T-helper 17 cell (primary cell): ENCODE measurements at places on chromosomes 11 and 22. TPM values are rescaled to one million over a fixed set of nuclear protein-coding genes. Genes with fewer than 3 reads are reported as not detected.

The PIWIL4 gene
- 1.3 TPM for total RNA-seq

The DDTL gene
- 2.4 TPM for total RNA-seq

The KIF18A gene
- total RNA-seq, result 5.3 TPM

The LRRC55 gene
- not detected for total RNA-seq

The MYBPC3 gene
- total RNA-seq, result not detected

The GGT5 gene
- not detected for total RNA-seq

The CDHR5 gene
- total RNA-seq, result not detected

DNA sequence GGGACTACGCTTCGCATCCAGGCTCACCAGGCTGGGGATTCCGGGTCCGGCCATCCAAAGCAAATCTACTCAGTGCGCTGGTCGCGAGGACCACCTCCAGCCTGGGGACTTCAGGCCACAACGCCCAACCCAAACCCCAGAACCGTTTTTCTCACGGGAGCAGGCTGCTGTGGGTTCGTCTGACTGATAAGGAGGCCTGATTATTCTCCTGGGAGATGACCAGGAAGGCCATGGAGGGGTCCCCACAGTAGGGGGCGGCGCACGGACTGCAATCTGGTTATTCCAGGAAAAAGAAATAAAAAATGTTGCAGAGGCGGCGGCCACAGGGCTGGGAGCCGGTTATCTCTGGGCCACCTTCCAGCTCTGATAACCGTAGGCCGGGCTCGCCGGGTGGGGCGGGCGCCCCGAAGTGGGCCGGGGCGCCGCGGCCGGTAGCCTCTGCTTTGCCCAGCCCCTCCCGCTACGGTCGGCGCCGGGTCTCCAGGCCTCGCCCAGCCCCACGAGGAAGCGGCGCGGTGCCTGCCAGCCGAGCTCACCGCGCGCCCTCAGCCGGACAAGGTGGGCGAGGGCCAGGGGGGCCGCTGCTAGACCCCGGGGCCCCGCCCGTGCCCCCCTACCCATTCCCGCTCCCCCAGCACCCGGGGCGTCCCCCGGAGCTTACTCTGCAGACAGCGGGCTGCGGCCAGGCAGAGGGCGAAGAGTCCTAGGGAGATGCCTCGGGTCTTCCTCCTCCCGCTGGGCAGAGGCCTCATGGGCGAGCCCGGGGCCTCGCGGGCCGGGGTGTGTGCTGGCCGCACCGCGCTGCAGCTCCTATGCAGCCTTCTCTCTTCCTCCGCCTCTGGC is 446 bp downstream of the VSTM5 start:
- H3K36me3 ChIP-seq, result peaks cover 4% of the 10 kb centered on the region
- no peak overlapping the region for H3K27ac ChIP-seq
- H3K27me3 ChIP-seq, result peaks cover 49% of the 10 kb centered on the region
- no peak for DNase-seq

DNA sequence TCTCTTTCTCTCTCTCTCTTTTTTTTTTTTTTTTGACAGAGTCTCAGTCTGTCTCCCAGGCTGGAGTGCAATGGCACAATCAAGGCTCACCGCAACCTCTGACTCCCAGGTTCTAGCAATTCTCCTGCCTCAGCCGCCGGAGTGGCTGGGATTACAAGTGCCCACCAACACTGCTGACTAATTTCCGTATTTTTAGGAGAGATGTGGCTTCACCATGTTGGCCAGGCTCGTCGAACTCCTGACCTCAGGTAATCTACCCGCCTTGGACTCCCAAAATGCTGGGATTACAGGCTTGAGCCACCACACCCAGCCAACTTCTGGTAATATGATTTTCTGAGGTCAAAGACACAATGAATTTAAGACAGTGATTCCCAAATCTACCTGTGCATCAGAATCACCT is 659.8 kb upstream of the CCDC90B start:
- H3K36me3 ChIP-seq, result no peaks in the 10 kb centered on the region
- no peaks in the 10 kb centered on the region for H3K27me3 ChIP-seq
- DNase-seq, result no peak
- no peak overlapping the region for H3K27ac ChIP-seq
- no peak overlapping the region for H3K4me3 ChIP-seq

DNA sequence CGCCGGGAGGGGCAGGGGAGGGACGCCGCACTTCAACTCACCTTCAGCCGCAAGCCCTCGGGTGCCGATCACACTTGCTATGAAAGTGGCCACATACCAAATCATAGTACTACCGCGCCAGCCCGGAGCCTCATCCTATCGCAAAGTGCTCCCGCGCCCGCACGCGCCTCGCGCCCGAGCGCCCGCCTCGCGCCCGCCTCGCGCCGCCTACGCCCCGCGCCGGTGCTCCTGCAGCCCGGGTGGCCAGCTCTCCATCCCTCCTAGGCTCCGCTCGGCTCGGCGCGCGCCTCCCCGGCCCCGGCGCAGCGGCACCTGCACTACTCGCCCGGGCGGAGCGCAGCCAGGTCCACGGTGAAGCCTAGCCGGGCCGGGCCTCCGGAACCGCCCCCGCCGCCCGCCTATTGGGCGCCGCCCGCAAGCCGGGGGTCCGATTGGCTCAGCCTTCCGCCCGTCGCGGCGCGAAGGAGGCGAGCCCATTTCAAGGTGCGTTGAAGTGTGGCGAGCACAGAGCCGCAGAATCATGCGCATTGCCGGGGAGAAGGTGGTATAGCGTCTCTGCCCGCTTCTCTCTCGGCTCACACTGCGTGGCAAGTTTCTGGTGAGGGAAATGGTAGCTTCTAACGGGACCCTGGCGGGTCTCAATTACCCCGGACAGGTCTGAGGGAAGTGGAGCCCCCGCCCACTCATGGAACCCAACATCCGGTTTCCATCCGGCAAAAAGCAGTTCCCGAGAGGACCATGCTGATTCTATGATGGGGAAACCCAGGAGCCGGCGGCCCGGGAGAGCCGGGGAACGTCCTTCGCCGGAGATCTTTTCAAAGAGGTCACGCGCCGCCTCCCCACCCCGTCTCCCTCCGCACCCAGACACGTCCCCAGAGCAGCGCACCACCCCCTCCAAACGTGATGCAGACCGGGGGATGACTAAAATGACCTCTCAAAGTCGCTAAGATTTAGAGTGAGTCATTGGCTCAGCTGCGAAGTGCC is at the start of gene IGSF9B:
TSS of gene IGSF9B (minus strand) at position 319 of the 984 bp plus-strand sequence. CDS start at position 105, 214 bp downstream.
- peak within 1 kb of the TSS; percentile 78 for H3K27ac ChIP-seq
- DNase-seq, result peak; percentile 92
- H3K27me3 ChIP-seq, result peaks cover 14% of the 10 kb centered on the region
- peak within 1 kb of the TSS; percentile 90 for H3K4me3 ChIP-seq
- H3K4me1 ChIP-seq, result peaks cover 25% of the 10 kb centered on the region

GRCh38 chr22:35045451-35045850 is 20.5 kb upstream of the ISX start:
- no peak overlapping the region for H3K4me3 ChIP-seq
- no peaks in the 10 kb centered on the region for H3K4me1 ChIP-seq
- no peak overlapping the region for H3K27ac ChIP-seq
- no peaks in the 10 kb centered on the region for H3K36me3 ChIP-seq

- no peak overlapping the region for H3K4me3 ChIP-seq
- no peak overlapping the region for H3K27ac ChIP-seq
- no peaks in the 10 kb centered on the region for H3K36me3 ChIP-seq
- DNase-seq, result no peak
These were observed 131.4 kb downstream of the DCDC1 start for GRCh38 chr11:31237819-31238760.

DNA sequence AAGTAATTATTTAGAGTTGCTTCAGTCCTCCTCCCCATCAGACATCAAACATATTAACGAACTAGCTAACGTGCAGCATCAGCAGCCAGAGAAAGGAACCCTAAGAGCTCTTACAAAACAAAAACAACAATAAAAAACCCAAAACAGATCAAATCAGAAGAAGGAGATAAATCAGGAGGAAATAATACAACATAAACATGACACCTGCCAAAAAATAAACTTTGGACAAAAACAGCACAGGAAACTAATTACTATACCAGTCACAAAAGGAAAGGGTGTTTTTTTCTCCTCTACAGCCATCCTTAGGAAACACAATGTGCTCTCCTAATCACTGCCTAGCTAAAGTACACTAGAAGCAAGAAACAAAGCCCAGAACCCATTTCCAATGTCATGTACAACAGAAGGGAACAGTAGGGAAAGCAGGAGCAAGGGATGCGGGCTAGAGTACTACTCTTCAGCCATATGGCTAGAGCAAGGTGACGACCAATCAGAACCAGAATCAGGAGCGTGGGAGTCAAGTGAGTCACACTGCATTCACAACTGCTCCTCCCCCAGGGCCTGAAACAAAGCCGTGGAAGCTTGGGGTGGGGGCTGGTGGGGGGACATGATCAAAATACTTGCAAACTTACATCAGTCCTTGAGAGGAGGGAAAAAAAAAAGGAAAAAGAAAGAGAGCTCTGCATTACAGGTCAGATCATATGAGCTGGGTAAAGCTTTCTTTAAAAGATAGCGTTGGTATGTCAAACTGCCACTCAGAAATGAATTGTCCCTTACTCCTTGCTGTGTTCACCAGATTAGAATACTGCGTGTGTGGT is 60.4 kb downstream of the LARGE2 start:
- H3K27ac ChIP-seq, result peak overlapping the region; percentile 83
- peaks cover 3% of the 10 kb centered on the region for H3K36me3 ChIP-seq
- no peaks in the 10 kb centered on the region for H3K27me3 ChIP-seq
- peaks cover 33% of the 10 kb centered on the region for H3K4me1 ChIP-seq
- no peak overlapping the region for H3K4me3 ChIP-seq
- no peak for DNase-seq

- peaks cover 77% of the 10 kb centered on the region for H3K27me3 ChIP-seq
- H3K36me3 ChIP-seq, result peaks cover 13% of the 10 kb centered on the region
- H3K4me1 ChIP-seq, result peaks cover 21% of the 10 kb centered on the region
- DNase-seq, result peak; percentile 49
- peak within 1 kb of the TSS; percentile 84 for H3K27ac ChIP-seq
- peak within 1 kb of the TSS; percentile 99 for H3K4me3 ChIP-seq
These were observed at the start of gene PKNOX2 for GRCh38 chr11:125164422-125165110. PKNOX2 (plus strand) TSS chr11:125164751; CDS start chr11:125351306, 186,555 bp downstream.

GRCh38 chr11:9351321-9351881 is 33.1 kb upstream of the IPO7 start:
- DNase-seq, result no peak
- H3K27me3 ChIP-seq, result peaks cover 8% of the 10 kb centered on the region
- H3K4me3 ChIP-seq, result no peak overlapping the region
- H3K36me3 ChIP-seq, result no peaks in the 10 kb centered on the region
- H3K4me1 ChIP-seq, result peaks cover 7% of the 10 kb centered on the region
- H3K27ac ChIP-seq, result no peak overlapping the region

DNA sequence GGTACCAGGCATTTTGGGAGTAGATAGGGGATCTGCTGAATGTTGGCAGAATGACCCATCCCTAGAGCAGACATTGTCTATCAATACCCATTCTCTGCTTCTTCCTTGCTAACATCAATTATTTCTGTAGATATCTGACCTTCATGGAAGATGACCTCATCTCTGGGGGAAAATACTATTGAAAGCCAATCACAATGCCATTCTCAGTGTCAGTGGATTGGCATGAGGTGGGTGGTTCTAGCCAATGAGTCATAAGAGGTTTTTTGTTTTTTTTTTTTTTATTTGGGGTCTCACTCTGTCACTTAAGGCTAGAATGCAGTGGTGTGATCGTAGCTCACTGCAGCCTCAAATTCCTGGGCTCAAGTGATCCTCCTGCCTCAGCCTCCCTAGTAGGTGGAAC is 42.5 kb downstream of the SNX19 start:
- H3K4me1 ChIP-seq, result peaks cover 2% of the 10 kb centered on the region
- no peak overlapping the region for H3K4me3 ChIP-seq
- no peaks in the 10 kb centered on the region for H3K27me3 ChIP-seq
- DNase-seq, result no peak

GRCh38 chr22:42816336-42816735 is 40.7 kb downstream of the ARFGAP3 start:
- peaks cover 7% of the 10 kb centered on the region for H3K4me1 ChIP-seq
- H3K4me3 ChIP-seq, result no peak overlapping the region
- no peak for DNase-seq
- no peak overlapping the region for H3K27ac ChIP-seq

GRCh38 chr22:37739611-37740049 is 42.8 kb downstream of the TRIOBP start:
- peaks cover 5% of the 10 kb centered on the region for H3K4me1 ChIP-seq
- H3K36me3 ChIP-seq, result no peaks in the 10 kb centered on the region
- DNase-seq, result no peak
- H3K27ac ChIP-seq, result no peak overlapping the region
- H3K4me3 ChIP-seq, result no peak overlapping the region

DNA sequence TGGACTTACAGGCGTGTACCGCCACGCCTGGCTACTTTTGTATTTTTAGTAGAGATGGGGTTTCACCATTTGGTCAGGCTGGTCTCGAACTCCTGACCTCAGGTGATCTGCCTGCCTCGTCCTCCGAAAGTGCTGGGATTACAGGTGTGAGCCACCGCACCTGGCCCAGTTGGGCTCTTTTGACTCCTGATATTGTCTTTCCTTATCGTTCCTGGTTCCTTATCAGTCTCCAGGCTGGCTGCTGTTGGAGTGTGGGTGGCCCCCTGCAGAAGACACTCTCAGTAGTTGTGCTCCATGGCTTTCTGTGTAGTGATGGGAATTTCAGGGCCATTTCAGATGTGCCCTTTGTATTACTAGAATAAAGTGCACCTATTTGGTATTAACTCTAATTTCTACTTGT is 55.3 kb downstream of the C22orf31 start:
- peaks cover 6% of the 10 kb centered on the region for H3K4me1 ChIP-seq
- no peak for DNase-seq
- no peak overlapping the region for H3K4me3 ChIP-seq
- peaks cover 22% of the 10 kb centered on the region for H3K27me3 ChIP-seq
- H3K27ac ChIP-seq, result no peak overlapping the region

GRCh38 chr11:117327567-117328374 is at the start of gene CEP164:
CEP164 (plus strand) TSS chr11:117327854; CDS start chr11:117338587, 10,733 bp downstream.
- no peak within 1 kb of the TSS for H3K4me3 ChIP-seq
- peak; percentile 92 for DNase-seq
- peaks cover 10% of the 10 kb centered on the region for H3K4me1 ChIP-seq
- no peaks in the 10 kb centered on the region for H3K27me3 ChIP-seq
- H3K36me3 ChIP-seq, result no peaks in the 10 kb centered on the region

- H3K27ac ChIP-seq, result no peak overlapping the region
- H3K27me3 ChIP-seq, result peaks cover 9% of the 10 kb centered on the region
- H3K4me3 ChIP-seq, result no peak overlapping the region
- DNase-seq, result no peak
- H3K36me3 ChIP-seq, result no peaks in the 10 kb centered on the region
These were observed 34.7 kb downstream of the ALX4 start for GRCh38 chr11:44275241-44275640.

GRCh38 chr22:42884616-42885375 is 27.7 kb upstream of the ARFGAP3 start:
- no peak overlapping the region for H3K27ac ChIP-seq
- no peak overlapping the region for H3K4me3 ChIP-seq
- peaks cover 4% of the 10 kb centered on the region for H3K36me3 ChIP-seq
- H3K4me1 ChIP-seq, result peaks cover 14% of the 10 kb centered on the region
- no peak for DNase-seq
